ENCODE measurements at places on chromosomes 5 and 9. TPM values are rescaled to one million over a fixed set of nuclear protein-coding genes. Genes with fewer than 3 reads are reported as not detected.
A peak's percentile ranks its signal among the peaks of the same experiment; 100 is the strongest.

- H3K36me3 ChIP-seq: no peaks in the 10 kb centered on the region
- no peak overlapping the region for H3K4me3 ChIP-seq
- no peaks in the 10 kb centered on the region for H3K4me1 ChIP-seq
- no peaks in the 10 kb centered on the region for H3K27me3 ChIP-seq
- H3K27ac ChIP-seq: no peak overlapping the region
Measured at GRCh38 chr5:107602896-107603295, 67.8 kb downstream of the EFNA5 start.

GRCh38 chr9:14358523-14358922 is 44.6 kb upstream of the NFIB start:
- DNase-seq: no peak
- no peak overlapping the region for H3K4me3 ChIP-seq
- no peaks in the 10 kb centered on the region for H3K27me3 ChIP-seq
- H3K4me1 ChIP-seq: peaks cover 15% of the 10 kb centered on the region

Gene CLIC3
- total RNA-seq: 72.0 TPM

GRCh38 chr9:123063177-123063598 is 29.7 kb downstream of the GPR21 start:
- no peak overlapping the region for H3K27ac ChIP-seq
- H3K4me1 ChIP-seq: peaks cover 7% of the 10 kb centered on the region
- peaks cover 10% of the 10 kb centered on the region for H3K36me3 ChIP-seq
- H3K4me3 ChIP-seq: no peak overlapping the region

DNA sequence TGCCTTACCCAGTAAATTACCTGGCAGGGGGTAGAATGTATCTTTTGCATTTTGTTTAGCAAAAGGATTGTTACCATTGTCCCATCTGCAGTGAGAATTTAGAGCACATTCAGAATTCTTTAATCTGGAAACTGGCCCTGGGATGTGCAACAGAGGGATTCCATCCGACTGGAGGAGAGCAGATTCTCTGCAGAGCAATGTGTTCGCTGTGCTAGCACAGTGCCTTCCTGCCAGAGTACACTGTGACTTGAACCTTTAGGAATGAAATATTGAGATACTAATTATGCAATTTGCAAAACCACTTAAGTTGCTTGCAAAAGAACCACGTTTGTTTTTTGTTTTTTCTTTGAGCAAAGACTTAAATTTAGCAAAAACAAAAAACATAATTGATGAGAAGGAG is 22.5 kb upstream of the DMRT1 start:
- no peak overlapping the region for H3K27ac ChIP-seq
- H3K36me3 ChIP-seq: no peaks in the 10 kb centered on the region
- H3K27me3 ChIP-seq: no peaks in the 10 kb centered on the region
- no peaks in the 10 kb centered on the region for H3K4me1 ChIP-seq
- H3K4me3 ChIP-seq: no peak overlapping the region

Gene SLC36A2
- total RNA-seq: not detected

DNA sequence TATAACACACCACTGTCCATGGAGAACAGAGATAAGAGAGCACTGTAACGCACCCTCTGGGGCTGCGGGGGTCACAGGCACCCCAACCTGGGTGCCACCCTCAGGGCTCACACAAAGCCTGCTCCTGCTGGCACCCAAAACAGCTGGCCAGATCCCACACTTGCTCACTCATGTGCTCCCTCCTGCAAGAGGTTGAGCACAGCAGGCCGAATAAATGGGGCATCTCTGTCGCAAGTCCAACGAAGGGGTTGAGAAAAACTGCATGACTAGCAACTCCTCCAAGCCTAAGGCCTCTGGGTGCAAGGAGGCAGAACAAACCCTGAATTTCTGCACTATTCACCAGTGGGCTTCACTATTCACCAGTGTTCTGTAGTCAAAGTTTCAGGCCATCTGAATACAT is 80.3 kb downstream of the SECISBP2 start:
- no peak overlapping the region for H3K4me3 ChIP-seq
- H3K27me3 ChIP-seq: no peaks in the 10 kb centered on the region
- H3K27ac ChIP-seq: no peak overlapping the region
- H3K36me3 ChIP-seq: no peaks in the 10 kb centered on the region

DNA sequence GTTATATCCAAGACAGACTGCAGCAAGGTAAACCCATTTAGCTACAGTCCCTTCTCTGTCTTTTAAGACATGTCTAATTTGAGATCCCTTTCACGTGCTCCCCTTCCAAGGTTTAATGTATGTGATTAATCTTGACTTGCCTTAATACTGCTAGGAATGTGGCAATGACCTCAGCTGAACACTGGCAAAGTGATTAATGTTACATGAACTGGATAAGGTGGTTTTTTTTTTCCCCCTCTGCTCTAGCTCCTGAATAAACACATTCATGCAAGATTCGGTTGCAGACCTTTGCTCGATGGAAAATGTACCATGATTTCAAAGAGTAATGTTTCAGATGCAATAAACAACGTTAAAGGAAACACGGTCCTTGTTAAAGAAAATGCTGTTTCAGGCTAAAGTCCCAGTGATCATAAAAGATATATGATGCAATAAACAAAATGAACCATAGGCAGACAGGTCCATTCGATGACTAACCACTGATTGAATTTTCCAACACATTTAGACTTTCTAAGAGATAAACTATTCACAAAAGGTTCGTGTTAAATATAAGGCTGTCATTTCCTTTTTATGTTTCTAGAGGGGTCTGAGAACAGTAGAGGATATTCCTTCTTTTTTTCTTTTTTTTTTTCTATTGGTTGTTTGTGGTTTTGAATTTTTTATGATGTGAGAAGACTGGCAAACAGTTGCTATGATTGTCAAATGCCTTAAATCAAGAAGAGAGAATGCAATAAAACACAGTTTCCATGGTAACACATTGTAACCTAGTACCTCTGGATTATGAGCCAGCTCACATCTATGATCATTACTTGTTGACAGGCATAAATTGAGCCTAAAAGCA is 44.7 kb upstream of the ZNF608 start:
- H3K27ac ChIP-seq: no peak overlapping the region
- H3K27me3 ChIP-seq: no peaks in the 10 kb centered on the region
- no peaks in the 10 kb centered on the region for H3K36me3 ChIP-seq
- no peak overlapping the region for H3K4me3 ChIP-seq

Gene SPATA31E1
- total RNA-seq: not detected

DNA sequence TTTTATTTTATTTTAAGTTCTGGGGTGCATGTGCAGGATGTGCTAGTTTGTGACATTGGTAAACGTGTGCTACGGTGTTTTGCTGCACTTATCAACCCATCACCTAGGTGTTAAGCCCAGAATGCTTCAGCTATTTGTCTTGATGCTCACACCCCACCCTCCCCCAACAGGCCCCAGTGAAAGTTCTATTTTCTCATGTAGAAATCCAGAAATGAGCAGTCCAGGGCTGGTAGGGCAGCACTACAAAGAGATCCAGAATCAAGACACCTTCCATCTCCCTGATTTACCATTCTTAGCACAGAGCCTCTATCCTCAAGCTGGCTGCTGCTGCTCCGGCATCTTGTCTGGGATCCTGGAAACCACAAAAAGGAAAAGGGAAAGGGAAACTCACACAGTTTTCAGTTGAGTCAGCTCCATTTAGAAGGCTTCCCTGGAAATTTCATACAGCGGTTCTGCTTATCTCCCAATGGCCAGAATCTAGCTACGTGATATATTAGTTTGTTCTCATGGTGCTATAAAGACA is 85.4 kb upstream of the SMARCA2 start:
- H3K36me3 ChIP-seq: no peaks in the 10 kb centered on the region
- no peaks in the 10 kb centered on the region for H3K27me3 ChIP-seq
- H3K27ac ChIP-seq: no peak overlapping the region
- DNase-seq: no peak

- H3K4me1 ChIP-seq: peaks cover 4% of the 10 kb centered on the region
- H3K36me3 ChIP-seq: no peaks in the 10 kb centered on the region
- peak overlapping the region; percentile 84 for H3K27ac ChIP-seq
- no peaks in the 10 kb centered on the region for H3K27me3 ChIP-seq
- no peak for DNase-seq
Measured at GRCh38 chr9:19408316-19408692, 505 bp upstream of the ACER2 start.

DNA sequence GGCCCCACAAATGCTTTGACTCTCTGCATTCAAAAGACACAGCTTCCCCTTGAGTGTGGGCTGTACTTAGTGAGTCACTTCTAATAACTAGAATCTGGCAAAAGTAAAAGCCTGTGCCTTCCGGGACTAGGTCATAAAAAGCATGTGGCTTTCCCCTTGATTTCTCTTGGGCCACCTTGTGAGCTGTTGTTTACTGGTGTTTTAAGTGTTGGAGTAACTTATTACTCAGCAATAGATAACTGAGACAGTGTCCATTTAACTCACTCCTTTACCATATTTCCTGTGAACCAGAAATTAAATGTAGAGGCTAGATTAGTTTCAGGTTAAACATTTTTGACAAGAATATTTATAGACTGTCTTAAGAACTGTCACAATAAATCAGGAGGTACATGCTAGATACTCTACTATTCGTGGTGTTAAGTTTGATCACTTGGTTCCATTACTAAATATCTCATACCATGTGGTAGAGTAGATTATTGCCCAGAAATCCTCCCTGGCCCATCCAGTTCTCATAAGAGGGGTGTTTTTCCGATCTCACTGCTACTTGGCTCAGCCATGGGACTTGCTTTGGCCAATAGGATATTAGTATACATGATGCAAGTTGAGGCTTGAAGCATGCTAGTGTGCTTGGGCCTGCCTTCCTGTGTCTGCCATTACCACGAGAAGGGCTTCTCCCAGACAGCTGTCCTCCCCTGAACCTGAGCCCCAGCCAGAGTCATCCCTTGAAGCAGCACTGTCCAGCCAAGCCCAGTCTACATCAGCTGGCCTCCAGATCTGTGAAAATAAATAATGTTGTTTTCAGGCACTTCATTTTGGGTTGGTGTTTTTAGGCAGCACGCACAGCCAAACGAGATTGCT is 10.4 kb upstream of the CMBL start:
- H3K36me3 ChIP-seq: no peaks in the 10 kb centered on the region
- H3K4me3 ChIP-seq: no peak overlapping the region
- H3K27me3 ChIP-seq: no peaks in the 10 kb centered on the region
- no peak overlapping the region for H3K27ac ChIP-seq
- no peak for DNase-seq

GRCh38 chr5:154369682-154370081 is 76.1 kb upstream of the SAP30L start:
- H3K27ac ChIP-seq: no peak overlapping the region
- no peak overlapping the region for H3K4me3 ChIP-seq
- H3K36me3 ChIP-seq: no peaks in the 10 kb centered on the region
- no peaks in the 10 kb centered on the region for H3K27me3 ChIP-seq
